A549 treated with Mapracorat at 1 μM for 4 hours (cell line): ENCODE measurements at places on chromosomes 3 and 15. TPM values are rescaled to one million over a fixed set of nuclear protein-coding genes. Genes with fewer than 3 reads are reported as not detected.

The GOLGA8G gene
- not detected in 5 replicates for total RNA-seq

The PROS1 gene
- total RNA-seq: 9.8 to 13.3 TPM (median 11.4 TPM) in 5 replicates

The GATM gene
- total RNA-seq: 1.8 to 2.9 TPM (median 2.5 TPM) in 5 replicates

The CYP1A2 gene
- total RNA-seq: not detected in 5 replicates

The CLRN1 gene
- not detected in 5 replicates for total RNA-seq

The HRG gene
- not detected in 5 replicates for total RNA-seq

The CSPG4 gene
- total RNA-seq: 0.06 to 0.13 TPM (median 0.10 TPM) in 5 replicates

The TIMP4 gene
- 10.0 to 14.3 TPM (median 11.9 TPM) in 5 replicates for total RNA-seq

The SPTSSB gene
- not detected in 5 replicates for total RNA-seq

The TIMMDC1 gene
- total RNA-seq: 59.6 to 84.4 TPM (median 74.6 TPM) in 5 replicates

The ZBTB11 gene
- 8.8 to 10.6 TPM (median 9.9 TPM) in 5 replicates for total RNA-seq

The GPR156 gene
- total RNA-seq: 0.35 to 0.56 TPM (median 0.44 TPM) in 5 replicates

The RARB gene
- 5.5 to 10.9 TPM (median 8.3 TPM) in 5 replicates for total RNA-seq

The SAMD7 gene
- not detected in 5 replicates for total RNA-seq

The A4GNT gene
- not detected in 5 replicates for total RNA-seq

The KCNMB2 gene
- not detected in 5 replicates for total RNA-seq

The RBM6 gene
- total RNA-seq: 21.9 to 27.2 TPM (median 25.8 TPM) in 5 replicates

The SST gene
- total RNA-seq: not detected in 5 replicates

The CCR9 gene
- not detected in 5 replicates for total RNA-seq

The ARPIN gene
- total RNA-seq: 10.1 to 14.3 TPM (median 11.4 TPM) in 5 replicates

The CSTA gene
- total RNA-seq: 0.93 to 1.4 TPM (median 1.1 TPM) in 5 replicates

The SNX33 gene
- 11.4 to 15.8 TPM (median 14.5 TPM) in 5 replicates for total RNA-seq
